ENCODE measurements at places on chromosomes 5 and 9. TPM values are rescaled to one million over a fixed set of nuclear protein-coding genes. Genes with fewer than 3 reads are reported as not detected.

Gene IFNA14
- not detected for total RNA-seq

Gene DRD1
- 1.6 TPM for total RNA-seq

Gene SLC6A7
- 11.3 TPM for total RNA-seq

DNA sequence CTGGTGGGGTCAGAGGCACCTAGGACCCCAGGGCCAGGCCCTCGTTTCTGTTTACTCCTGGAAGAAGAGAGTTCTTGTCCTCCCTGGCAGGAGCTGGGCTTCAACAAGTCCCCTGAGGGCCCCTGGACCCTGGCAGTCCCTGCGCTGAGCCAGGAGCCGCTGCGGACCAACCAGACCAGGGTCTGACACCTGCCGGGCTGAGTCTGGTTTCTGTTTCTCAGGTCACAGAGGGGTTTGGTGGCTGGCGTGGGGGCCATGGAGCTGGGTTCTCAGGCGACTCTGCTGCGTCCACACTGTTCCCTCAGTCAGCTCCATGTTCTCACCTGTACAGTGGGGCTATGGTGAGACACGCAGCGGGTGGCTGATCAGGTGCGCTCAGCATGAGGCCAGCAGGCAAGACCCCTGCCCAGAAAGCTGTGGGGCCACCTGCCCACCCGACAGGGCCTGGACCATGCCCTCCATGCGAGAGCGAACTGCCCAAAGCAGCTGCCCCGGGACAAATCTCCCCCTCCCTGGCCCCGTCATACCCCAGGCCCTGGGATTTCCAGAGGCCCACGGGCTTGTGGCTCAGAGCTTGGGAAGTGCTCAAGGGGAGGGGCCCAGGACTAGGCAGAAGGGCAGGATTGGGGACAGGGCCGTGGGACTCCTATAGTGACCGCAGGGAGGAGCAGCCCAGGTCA is 17.9 kb upstream of the NOTCH1 start:
- no peak for DNase-seq

DNA sequence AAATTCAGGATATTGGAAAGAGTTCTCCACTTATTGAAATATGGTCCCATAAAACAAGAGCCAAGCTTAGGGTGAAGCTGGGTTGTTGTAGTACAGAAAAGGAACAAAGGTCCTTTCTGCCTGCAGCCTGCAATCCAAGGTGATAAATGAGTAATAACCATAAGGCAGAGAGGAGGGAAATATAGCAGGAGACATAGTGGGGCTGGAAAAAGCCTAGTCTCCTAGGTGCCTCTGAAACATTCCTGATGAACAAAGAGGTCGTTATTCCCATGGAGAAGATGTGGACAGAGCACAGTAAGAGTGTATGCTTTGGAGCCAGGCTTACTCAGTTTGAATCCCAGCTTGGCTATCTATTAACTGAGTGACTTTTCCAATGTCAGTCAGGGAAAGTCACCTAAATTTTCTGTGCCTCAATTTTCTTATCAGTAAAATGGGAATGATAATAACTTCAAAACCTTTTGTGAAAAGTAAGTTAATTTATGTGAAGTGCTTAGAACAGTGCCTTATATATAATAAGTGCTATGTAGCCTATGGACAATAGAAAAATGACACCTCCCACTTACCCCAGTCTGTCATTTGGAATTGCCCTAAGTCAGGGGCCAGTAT is 110.8 kb upstream of the GRIN3A start:
- no peak for DNase-seq

DNA sequence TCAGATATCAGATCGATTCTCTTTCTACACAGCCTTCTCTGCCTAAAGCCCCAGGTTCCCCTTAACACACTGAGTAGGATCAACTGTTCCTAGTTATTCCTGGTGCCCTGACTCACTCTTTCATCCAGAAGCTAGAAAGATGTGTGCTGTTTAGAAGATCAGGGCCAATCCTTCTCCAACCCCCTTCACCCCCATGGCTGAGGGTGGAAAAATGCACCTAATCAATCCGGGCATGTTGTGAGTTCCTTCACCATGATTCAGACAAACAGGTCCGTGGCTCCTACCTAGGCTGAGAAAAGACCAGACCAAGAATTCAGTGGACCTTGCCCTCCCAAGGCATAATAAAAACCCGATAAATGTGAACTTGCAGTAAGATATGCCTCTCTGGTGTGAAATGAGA is 85.4 kb upstream of the EQTN start:
- DNase-seq: no peak

DNA sequence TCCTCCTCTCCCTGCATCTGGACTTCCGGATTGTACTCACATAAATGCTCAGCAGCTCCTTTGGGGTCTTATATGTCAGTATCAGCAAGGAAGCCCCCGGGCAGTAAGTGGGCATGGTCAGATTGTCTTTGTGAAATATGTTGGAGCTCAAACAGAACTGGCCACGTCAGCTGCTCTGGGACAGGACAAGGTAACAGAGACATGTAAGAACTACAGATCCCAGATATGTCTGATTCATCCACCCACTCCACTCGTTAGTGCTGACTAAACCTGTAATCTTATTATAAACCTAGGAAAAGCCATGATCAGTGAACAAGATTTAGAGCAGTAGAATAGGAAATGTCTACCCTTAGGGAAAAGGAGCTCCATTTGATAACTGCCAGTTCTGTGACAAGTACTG is 561.8 kb downstream of the CETN3 start:
- no peak for DNase-seq

DNA sequence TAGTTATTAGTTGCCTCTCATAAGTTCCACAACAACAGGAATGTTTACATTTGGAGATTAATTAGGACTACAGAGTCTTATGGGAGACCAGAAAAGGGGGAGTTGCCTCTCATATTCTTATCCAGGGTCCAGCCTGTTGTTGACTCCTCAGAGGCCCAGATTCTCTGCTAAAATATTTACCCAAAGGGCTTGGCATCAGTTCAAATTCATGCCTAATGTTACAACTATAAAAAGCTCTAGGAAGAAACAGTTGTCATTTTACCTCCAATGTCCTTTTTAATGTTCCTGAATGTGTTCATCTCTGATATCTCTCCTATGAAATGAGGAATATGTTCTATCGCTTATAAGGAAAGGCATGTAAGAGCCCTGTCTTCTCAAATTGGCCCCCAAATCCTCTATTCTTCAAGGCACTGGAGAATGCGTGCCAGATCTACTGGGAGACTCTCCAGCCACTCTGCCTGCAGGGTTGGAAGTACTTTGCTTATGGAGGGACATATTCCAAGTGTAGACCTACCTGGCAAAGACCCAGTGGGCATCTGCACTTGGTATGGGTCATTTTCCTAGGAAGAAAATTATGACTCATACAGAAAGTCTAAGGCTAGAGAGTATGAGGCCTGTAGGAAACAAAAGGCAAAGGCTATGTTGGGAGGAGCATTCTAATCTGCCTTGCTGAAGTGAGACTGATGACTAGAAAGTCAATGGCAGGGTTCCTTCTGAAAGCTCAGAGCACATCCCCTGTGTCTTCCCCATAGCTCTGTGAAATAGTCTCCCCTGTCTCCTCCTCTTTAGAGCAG is 192.6 kb downstream of the ESM1 start:
- no peak for DNase-seq

DNA sequence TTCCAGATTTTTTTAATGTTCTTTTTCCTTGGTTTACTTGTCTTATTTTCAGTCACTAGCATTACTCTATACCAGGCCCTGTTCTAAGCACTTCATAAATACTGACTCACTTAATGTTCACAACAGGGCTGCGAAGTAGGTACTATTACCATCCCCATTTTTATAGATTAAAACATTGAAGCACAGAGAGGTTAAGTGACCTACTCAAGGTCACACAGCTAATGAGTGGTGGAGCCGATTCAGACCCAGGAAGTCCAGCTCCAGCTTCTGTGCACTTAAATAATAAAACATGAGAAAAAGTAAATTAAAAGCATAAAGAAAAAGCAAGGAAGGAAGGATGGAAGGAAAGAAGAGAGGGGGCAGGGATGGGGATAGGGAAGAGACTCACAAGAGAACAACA is 45.3 kb upstream of the DNAH5 start:
- no peak for DNase-seq

- no peak for DNase-seq
Measured at GRCh38 chr5:52544738-52545137, 243.0 kb upstream of the ITGA1 start.

DNA sequence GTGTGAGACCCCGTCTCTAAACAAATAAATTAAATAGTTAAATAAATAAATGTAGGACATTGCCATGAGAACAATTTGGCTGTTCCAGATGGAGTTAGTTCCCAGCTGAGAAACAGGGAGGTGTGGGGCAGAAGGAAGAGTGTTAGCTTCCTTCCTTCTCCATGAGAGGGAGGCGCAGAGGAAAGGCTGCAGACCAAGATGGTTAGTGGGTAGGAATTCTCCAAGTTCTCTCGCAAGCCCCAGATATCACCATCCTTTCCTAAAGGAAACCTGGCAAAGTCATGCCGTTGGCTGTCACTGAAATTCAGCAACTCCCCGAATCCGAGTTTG is 33.1 kb upstream of the RAB14 start:
- DNase-seq: no peak

GRCh38 chr9:113756476-113757192 is 119.5 kb upstream of the ZNF618 start:
- no peak for DNase-seq

- DNase-seq: no peak
Measured at GRCh38 chr5:71456362-71456743, 902 bp downstream of the BDP1 start.

DNA sequence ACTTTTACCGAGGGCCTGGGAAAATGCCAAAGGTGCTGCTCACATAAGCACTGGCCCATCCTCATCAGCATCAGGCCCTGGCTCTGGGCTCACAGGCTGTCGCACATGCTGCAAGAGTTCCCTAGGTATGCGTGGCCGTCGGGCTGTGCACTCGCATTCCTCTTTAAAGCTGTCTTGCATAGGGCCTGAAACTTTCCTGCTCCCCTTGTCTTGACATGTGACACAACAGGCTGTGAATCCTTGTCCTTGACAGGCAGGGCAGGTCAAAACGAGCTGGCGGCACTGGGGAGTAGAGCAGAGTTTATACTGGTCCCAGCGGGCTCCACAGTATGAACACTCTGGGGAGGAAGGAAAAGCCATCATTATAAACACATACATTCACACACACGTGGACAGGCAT is 30.7 kb downstream of the TSTD2 start:
- DNase-seq: no peak

DNA sequence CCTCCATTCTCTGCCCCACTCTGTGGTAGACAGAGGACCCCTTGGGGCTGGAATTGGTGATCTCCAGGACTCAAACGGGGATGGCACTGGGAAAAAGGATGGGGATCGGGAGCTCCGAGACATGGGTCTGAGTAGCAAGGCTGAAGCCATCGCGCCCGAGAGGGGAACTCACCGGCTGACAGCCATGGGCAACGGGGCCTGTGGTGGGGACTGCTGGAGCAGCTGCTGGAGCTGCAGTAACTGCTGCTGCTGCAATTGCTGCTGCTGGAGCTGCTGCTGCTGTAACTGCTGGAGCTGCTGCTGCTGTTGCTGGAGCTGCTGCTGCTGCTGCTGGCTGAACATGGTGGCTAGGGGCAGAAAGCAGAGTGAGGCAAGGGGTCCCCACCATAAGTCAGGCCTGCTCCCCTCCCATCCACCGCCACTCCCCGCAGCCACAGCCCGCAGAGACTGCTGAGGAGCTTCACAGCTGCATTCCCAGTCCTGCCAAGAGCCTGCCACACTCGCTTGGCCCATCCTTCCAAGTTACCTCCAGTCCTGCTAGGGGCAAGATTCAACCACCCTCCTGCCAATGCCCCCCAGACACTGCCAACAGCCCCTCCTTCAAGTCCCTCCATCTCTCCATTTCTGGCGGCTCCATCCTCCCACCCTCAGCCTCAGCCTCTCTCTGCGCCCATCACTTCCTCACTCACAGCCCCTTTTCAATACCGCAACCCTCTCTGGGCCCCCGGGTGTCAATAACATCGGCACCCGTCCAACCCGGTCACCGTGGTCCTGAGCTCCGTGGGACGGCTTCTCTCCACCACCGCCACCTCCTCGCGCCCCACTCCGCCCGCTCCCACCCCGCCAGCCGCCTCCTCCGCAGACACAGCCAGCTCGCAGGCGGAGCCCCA is 611 bp downstream of the CIZ1 start:
- no peak for DNase-seq
